ENCODE measurements at places on chromosomes 2 and 18.

GRCh38 chr2:25176138-25176537 lies 7.8 kb upstream of the POMC start:
- no peak for DNase-seq

GRCh38 chr2:159064446-159065301 lies 96.2 kb downstream of the TANC1 start:
- no peak for DNase-seq

- no peak for DNase-seq
These were observed 205.8 kb downstream of the ZNF385B start for GRCh38 chr2:179655627-179656026.

DNA sequence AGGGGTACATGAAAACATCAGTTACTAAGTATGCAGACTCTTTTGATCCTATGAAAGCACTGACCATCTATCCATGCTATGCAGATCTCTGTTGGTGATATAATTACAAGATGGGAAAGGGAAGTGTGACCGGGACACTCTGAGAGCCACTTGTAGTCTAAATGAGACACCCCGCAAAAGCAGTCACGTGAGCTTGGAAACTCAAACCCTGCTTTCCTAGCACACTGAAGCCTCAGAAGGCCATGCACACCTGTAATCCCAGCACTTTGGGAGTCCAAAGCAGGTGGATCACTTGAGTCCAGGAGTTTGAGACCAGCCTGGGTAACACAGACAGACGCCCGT lies 137.5 kb downstream of the INO80D start:
- no peak for DNase-seq

DNA sequence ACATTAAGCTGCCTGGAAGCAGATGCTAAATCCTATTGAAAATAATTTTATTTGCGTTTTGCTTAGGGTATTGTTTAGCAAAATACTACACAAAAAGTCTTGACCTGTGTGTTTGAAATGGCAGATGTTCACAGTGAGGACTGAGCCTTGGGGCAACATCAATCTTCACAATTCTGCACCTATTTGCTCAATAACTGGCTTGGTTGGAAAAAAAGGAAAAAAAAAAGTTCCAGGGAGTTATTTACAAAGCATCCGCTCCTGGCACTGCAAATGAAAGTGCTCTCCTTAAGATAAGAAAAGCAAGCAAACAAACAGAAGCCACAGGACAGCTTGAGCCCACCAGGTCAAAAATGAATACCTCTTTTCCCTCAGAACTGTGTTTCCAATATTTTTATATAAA lies 77.7 kb downstream of the MAP2 start:
- DNase-seq: no peak

DNA sequence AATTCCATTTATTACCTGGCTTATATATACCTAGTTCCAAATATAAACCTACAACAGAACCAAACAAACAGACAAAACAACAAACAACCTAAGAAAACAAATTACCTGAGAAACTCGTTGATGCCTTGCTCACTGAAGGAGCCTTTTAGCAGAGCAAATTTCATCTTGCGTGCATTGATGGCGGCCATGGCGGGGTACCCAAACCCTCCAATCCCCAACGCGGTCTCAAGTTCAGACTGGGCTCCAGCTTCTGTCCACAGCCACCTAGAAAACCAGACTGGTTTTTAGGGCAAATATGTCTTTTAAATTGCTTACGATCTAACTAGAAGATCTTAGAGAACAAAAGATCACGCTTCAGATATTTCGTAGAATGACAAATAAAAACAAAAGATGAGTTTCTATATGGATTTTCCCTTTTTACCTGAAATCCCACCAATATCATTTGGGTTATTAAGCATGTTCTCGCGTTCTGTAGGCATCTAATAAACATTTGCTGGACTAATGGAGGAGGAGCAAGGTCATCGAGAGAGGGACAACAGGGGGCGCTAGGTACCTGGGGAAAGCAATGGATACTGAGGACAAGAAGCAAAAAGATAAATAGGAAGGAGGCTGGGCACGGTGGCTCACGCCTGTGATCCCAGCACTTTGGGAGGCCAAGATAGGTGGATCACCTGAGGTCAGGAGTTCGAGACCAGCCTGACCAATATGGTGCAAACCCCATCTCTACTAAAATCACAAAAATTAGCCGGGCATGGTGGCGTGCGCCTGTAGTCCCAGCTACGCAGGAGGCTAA lies 25.2 kb downstream of the PDIA6 start:
- no peak for DNase-seq

DNA sequence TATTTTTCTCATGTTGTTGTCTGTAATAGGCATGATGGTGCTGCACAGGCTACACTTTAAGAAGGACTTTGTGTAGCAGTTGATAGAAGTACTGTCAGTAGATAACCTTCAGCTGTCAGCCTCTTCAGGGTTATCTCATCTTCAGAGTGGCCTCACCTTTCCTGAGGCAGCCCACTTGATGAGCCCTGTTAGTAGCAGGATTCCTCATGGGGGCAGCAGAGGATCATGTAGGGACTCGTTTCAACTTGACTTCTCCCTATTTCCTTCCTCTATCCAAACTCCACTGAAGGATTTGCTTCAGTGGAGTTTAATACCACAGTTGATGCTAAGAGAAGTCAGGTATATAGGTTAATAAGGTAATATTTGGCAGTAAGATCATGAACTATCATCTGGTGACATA lies 530.3 kb upstream of the FSIP2 start:
- DNase-seq: peak; percentile 73

DNA sequence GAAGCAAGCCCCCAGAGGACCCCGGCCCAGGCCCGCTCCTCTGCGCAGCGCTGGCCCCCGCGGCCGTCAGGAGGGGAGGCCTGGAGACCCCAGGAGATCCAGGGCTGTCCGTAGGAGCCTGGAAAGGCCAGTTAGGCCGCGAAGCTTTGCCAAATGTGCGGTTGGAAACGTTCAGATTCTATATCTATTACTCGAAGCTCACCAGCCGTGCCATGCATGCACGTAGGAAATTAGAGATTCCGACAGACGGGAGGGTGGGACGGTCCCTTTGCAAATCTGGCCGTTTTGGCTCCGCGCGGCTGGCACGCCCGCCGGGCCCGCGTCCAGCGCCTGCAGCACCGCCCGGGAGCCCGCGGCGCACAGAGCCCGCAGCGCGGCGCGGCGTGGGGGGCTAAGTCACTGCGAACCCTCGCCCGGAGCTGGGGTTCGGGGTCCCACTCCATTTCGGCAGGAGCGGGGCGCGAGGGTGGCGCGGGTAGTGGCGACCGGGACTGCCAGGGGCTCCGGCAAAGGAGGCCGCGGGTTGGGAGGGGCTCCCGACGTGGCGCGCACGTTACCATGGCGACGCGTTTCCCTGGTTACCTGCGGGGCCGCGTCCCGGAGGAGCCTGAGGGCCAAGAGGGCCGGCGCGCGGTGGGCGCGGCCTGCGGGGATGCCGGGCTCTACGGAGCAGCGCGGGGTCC lies 488.6 kb upstream of the SMIM21 start:
- peak; percentile 72 for DNase-seq

DNA sequence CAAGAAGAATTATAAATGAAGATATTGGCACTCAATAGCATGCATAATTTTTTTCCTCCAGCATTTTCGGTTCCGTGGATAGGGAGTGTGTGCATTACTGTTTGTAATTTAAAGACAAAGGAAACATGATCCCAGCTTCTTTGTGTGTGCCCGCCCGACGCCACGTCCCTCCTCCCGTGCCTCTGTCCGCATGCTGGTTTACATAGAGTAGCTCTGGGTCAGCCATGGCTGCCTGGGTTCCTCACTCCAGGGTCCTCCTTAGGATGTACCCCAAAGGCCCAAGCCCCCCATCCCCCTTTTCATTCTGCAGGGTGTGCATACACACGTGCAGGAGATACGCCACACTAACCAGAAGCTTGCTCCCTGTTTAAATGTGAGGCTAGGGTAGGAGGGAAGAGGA lies 214.7 kb downstream of the KLHL29 start:
- no peak for DNase-seq

DNA sequence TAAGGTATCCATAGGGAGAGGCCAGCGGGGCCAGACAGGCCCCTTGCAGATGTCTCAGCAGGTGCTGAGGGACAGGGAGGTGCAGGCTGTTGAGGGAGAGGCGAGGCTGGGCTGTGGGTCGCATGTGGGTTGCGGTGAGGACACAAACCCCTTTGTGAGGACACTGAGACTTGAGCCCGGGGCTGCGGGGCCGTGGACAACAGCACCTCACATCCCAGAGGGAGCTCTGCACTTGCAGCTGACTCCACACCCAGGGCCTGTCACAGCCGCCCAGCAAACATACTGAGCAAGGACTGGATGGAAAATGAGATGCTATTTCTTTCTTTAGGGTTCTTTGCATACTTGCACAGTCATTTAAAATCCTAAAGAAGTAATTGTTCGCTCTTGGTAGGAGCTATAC lies 95.3 kb upstream of the NFATC1 start:
- DNase-seq: no peak

- DNase-seq: no peak
These were observed 10.9 kb downstream of the NHEJ1 start for GRCh38 chr2:219149667-219150066.

- peak; percentile 61 for DNase-seq
These were observed 90.2 kb downstream of the BCL11A start for GRCh38 chr2:60463249-60463648.

DNA sequence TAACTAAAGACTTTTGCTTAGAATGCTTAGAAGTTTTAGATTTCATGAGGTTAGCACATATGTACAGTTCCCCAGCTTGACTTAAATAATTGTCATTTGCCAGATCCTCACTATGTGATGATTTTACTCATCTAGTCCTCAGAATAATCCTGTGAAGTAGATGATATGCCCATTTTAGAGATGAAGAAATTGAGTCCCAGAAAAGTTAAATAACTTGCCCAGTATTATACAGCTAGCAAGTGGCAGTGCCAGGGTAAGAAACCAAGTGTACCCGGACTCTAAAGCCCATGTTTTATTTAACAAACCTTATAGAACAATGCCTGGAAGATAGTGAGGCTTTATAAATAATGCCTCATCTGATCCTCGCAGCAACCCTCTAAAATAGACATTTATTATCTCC lies 28.3 kb downstream of the SPDYA start:
- DNase-seq: no peak

DNA sequence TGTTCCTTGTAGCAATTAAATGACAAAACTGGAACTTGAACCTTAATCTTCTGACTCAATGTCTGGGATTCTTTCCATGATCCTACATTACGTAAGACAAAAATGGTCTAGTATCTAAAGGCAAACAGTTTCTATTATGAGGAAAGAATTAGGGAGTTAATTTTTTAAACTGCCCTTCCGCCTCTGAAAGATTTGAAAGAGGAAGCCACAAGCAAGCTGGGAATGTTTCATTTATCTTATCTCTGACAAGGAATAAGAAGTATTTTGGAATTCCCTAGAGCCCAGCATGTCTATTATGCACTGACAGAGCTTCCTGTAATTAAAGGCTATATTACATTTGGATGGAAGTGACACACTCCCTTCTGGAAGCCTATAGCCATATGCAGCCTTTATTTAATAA lies 558.8 kb upstream of the CDH2 start:
- no peak for DNase-seq

DNA sequence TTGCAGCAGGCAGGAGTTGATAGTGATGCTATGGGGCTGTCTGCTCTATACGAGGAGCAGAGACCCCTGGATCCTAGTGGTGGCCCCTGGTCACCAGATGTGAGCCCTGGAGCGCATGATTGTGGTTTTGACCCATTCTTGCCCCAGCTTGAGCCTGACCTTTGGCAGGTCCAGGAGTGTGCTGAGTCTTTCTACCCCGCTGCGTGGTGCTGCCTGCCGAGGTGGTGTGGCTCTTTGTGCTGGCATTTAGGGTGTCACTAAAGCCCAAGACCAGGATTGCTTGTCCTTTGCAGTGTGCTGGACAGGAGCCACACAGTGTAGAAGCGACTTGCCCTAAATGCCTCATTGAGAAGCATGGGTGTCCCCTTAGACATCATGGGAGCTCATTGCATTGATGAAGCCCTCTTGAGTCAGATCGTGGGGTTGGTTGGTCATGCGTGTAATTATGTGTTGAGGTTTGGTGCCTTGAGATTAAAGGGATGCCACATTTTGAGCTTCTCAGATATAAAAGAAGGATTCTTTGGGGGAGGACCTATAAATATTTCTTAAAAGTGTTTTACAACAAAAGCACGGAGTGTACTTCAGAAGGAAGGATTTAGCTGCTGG lies 88.3 kb downstream of the AGAP1 start:
- DNase-seq: no peak

DNA sequence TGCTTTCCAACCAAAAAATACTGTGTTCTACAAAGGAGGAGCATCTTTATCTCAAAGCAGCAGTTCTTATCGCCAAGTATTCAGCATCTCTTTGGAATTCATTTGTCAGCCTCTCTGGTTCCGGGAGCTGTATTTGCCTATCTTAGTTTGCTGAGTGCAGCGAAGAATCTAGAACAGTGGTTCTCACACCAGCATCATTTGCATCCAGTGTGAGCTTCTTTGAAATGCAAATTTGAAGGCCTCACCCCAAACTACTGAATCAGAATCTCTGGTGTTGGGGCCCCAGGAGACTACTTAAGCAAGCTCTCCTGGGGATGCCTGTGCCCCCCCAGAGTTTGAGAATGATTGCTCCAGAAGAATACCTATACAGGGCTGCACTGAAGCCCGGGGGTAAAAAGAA lies 1.5 kb upstream of the PTPN2 start:
- DNase-seq: no peak

GRCh38 chr2:150630587-150631235 lies 143.2 kb upstream of the RND3 start:
- DNase-seq: peak; percentile 45

DNA sequence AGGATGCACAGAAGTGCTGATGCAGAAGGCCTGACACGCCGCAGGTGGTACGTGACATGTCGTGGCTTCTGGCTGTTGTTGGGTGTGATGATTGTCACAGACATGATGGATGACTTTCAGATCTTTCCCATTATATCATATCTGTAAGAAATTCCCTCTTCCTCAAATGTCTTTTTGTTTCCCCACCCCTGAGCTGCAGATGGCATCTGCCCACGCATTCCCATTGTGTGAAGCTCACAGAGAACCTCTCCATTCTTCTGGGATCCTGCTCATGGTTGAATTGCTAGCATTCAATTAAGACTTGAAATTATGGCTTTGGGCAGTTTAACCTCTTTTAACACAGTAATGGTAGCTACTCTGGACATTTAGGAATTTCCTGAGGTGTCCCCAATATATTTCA lies 28.3 kb upstream of the EPHA4 start:
- no peak for DNase-seq

- DNase-seq: no peak
These were observed 58.1 kb downstream of the CYP26B1 start for GRCh38 chr2:72089537-72089936.

GRCh38 chr2:239216614-239217273 lies 184.1 kb downstream of the HDAC4 start:
- no peak for DNase-seq

GRCh38 chr2:20666304-20667150 lies at the start of gene GDF7:
TSS of gene GDF7 (plus strand) at chr2:20667144. CDS start at chr2:20667240, 96 bp downstream.
- no peak for DNase-seq

DNA sequence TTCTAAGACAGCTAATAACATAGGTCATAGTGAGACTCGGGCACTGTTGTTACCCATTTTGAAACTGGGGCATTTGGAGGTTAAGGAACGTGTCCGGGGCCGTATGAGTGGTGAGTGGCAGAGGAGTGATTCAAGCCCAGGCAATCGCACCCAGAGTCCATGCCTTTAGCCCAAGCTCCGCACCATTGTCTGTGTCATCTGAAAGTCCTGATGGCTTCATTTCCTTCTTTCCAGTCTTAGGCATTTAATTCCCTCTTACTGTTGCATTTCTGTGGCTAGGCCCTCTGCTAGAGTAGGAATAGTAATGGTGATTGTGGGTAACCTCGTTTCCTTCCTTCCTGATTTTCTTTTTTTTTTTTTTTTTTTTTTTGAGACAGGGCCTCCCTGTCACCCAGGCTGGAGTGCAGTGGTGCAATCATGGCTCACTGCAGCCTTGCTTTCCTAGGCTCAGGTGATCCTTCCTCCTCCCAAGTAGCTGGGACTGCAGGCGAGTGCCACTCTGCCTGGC lies 49.8 kb upstream of the ASB1 start:
- no peak for DNase-seq

Data from hepatocyte (in vitro differentiated cells).